ENCODE measurements at places on chromosomes 6 and 20. TPM values are rescaled to one million over a fixed set of nuclear protein-coding genes. Genes with fewer than 3 reads are reported as not detected.

The IFT52 gene
- total RNA-seq, result 38.5 TPM

The FAM209B gene
- total RNA-seq, result not detected

The WFDC5 gene
- not detected for total RNA-seq

The TAAR5 gene
- total RNA-seq, result not detected

The EMILIN3 gene
- 0.39 TPM for total RNA-seq

The RIN2 gene
- 128 TPM for total RNA-seq

The LST1 gene
- total RNA-seq, result 21.1 TPM

The KDM1B gene
- total RNA-seq, result 12.6 TPM

The DLK2 gene
- total RNA-seq, result not detected

The BNIP5 gene
- total RNA-seq, result not detected

The ATRN gene
- 33.4 TPM for total RNA-seq

The TRIM15 gene
- not detected for total RNA-seq

The GRM1 gene
- 0.13 TPM for total RNA-seq

The XKR7 gene
- total RNA-seq, result not detected

The PACRG gene
- 0.26 TPM for total RNA-seq

The CASS4 gene
- 3.4 TPM for total RNA-seq

The SIGLEC1 gene
- total RNA-seq, result 55.8 TPM

The SLC52A3 gene
- 0.78 TPM for total RNA-seq

The CST4 gene
- total RNA-seq, result not detected

The REPS1 gene
- total RNA-seq, result 33.2 TPM

The RFX6 gene
- not detected for total RNA-seq

The SLC22A2 gene
- 1.1 TPM for total RNA-seq

The CLVS2 gene
- not detected for total RNA-seq

The SEMG1 gene
- not detected for total RNA-seq

The ZNF334 gene
- 1.6 TPM for total RNA-seq

The OCSTAMP gene
- total RNA-seq, result not detected

The COL9A1 gene
- total RNA-seq, result not detected

The LY6G6C gene
- total RNA-seq, result not detected

The PXDC1 gene
- 110 TPM for total RNA-seq

The GMPR gene
- total RNA-seq, result 17.3 TPM

The LAMA5 gene
- 395 TPM for total RNA-seq

The ADGRG6 gene
- 15.7 TPM for total RNA-seq

The HMGCLL1 gene
- total RNA-seq, result 1.5 TPM

The TNFRSF6B gene
- total RNA-seq, result 11.5 TPM

The RPS6KA2 gene
- total RNA-seq, result 52.7 TPM

The CNR1 gene
- 12.2 TPM for total RNA-seq

Data from aorta (tissue), 5 donors.